ENCODE measurements at places on chromosomes 2 and 18.

GRCh38 chr2:10535703-10536102 is 87.6 kb upstream of the ODC1 start:
- no peak for DNase-seq

DNA sequence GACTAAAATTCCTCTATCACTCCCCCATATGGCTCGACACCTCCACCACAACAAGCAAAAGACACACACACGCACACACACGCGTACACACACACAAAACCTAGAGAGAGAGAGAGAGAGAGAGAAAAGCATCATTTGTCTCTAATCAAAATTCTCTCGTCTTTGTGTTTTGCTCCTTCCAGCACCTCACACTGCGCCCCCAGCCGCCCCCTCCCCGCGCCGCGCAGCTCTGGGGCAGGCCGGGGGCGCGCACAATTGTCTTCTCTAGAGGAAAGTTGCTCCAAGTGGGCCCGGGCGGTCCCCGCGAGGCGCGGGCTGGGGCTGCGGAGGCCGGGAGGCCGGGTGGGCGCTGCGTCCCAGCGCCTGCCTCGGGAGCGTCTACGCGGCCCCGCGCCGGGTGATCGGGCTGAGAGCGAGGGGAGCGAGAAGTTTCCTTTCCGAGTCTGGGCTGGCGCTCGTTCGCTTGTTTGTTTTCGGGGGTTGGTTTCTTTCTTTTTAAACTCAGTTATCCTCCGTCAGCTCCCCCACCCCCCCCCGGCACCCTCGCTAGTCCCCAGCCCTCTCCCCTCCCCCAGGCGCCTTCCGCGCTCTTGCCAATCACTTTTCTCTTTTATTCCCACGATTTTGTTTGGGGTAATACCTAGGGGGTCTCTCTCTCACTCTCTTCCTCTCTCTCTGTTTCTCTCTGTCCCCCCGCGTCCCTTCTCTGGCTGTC is 4.1 kb downstream of the ZEB2 start:
- DNase-seq: no peak

- DNase-seq: no peak
These were observed 21.7 kb downstream of the ASPRV1 start for GRCh38 chr2:69939722-69940121.

DNA sequence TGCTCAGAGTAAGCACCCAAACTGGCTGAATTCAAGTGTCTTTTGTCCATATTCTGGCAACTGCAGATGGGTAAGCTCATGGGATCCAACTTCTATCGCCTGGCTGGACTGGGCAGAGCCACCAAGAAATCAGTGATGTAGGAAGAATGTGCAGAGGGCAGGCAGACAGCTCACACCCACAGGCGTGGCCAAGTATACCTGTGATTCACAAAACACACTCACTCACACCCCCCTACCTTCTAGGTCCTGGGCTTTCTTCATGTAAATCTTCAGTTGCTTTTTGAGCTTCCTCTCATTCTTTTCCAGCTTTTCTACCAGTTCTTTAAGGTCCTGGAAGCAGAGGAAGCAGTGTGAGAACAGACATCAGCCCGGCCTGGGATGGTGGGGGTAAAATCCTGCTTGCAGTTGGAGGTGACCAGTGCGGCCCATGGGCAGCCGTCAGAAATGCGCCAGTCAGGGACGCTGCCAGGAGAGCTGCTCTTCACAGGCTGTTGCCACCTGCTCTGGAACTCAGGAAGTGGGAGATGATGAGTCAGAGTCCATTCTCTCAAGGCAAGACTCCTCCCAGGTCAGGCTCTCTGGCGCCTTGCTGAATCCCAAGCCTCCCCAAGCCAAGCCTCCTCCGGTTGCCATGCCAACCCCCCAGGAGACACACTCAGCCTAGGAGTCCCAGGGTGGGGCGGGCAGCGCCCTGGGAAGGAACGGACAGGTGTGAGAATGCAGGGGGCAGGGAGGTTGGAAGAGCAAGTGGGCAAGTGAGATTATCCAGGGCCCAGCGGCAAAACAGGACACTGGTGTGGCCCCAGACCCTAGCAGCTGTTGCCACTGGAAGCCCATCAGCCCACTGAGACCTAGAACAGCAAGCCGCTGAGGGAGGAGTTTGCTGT is 36.2 kb upstream of the ACAA2 start:
- DNase-seq: no peak

DNA sequence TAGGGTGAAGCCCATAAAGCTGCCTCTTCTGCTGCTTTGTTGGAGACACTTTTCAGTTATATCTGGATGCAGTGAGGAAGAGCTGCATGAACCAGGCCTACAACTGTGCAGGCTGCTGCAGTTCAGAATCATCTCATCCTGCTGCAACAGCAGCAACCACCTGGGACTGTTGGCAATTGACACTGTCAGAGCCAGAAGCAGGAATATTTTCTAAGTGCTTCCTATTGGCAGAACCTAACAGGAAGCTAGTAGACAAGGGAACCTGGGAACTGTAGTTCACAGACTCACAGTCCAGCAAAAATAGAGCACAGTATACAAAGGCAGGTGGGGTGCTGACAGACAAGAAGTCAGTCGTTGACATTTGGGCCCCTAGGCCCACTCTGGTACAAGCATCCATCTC is 452.9 kb upstream of the SPRED2 start:
- no peak for DNase-seq

DNA sequence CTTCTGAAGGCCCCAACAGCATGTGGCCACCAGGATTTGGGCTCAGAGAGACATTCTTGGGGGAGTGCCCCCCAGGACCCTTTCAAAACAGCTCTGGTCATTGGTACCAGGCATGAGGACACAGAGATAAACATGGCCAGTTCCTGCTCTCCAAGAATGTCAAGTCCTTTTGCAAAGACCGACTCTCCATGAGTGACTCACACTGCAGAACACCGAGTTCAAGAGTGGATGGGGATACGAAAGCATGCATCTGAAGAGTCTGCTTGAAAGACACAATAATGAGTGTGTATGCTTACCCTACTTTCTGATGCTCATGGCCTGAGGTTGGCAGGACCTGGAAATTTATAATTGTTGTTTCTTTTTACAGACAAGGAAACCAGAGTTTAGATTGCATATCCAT is 450.6 kb downstream of the TSN start:
- DNase-seq: no peak

DNA sequence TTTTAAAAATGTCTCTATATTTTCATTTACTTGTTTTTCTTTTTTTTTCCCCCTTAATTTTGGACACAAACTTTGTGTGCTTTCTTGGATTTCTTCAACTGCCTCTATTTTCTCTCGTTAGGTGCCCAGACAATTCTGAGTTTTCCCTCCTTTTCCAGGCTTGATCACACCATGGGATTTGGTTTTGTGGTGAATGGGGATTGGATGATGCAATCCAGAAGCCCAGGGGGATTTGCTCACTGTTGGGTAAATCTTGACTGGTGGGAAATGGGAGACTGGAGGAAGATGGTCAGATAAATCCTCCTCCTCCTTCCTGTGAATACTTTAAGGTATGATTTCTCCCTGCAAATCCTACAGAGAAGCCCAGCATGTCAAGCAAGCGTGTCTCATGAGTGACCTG is 19.5 kb upstream of the PAX8 start:
- DNase-seq: no peak

DNA sequence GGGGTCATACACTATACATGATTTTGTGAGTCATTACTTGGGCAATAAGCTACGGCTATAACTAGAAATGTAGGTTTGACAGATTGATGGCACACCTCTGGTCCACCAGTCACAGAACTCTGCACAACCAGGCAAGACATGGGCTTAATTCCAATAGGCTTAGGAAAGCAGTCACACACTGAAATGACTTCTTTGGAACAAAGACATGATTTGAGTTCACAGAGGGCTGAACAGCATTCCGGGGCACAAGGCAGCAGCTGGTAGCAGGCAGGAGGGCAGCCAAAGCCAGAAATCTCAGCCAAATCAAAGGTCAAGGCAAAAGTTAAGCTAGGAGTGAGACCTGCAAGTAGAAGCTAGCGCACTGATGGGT is 27.4 kb downstream of the FABP1 start:
- DNase-seq: no peak

DNA sequence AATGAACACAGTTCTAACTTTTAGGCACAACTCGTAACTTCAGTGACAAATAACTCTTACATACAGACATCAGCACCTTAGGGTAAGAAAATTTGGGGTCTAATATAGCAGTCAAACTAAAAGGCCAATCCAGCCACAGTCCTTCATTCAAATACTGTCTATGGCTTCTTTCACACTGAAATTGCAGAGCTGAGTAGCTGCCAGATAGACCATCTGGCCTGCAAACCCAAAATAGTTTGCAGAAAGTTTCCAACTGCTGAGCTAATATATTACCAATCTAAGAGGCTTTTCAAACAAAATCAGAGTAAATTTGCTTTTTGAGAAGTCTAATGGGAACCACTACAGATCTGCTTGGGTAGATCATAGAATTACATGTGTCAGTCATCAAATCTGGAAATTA is 183.4 kb downstream of the GALR1 start:
- no peak for DNase-seq

DNA sequence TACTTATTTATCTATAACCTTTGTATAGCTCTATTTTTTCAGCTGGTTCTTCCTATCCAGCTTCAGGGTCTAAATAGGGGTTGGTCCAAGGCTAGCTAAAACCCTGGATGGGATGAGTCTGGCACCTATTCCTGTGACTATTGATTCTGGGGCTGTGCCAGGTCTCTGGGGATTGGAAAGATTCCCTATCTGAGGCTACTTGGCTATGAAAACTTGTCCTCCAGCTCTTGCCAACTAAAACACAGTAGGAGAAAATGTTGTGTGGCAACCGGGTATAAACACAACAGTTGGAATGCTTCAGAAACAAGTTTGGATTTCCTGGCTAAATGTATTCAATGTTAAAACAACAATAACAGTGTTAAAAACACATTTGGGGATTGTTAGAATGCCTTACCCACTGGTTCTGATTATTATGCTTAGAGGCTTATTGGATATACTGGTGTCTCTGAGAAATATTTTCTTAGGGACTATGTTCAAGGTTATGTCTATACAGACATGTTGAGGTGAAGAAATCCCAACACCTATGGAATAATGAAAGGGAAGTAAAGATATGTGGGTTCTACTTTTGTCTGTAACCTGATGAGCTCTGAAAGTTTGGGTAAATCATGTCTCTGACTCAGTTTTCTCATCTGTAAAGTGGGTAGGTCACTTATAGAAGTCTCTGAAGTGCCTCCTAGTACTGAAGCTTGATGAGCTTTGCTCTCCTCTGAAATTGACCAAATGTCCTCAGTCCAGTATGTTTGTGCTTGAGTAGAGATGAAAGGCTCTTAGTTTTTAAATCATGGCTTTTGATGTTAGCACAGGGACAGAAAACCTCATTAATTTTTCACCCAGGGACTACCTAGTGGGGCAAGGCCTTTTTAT is 460.7 kb downstream of the MTX2 start:
- no peak for DNase-seq

- DNase-seq: no peak
These were observed 24.4 kb upstream of the ITGB6 start for GRCh38 chr2:160224507-160224906.

DNA sequence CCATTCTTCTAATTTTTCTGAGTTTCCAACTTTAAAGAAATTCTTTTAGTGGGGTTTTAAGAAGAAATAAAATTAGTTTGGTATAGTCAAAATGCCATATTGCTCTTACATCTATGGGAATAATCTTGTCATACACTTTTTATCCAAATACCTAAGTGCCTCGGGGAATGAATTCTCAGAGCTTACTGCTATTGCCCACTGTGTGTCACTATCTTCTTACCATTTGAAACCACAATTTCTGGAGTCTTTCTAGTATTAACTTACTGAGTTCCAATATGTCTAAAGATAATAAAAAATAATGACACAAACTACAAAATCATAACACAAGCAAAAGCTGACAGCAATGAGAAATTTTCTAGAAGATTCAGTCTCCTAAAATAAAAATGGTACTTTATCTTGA is 23.7 kb upstream of the DNAH6 start:
- no peak for DNase-seq

GRCh38 chr18:3442919-3443318 is 7.1 kb upstream of the TGIF1 start:
- DNase-seq: no peak

GRCh38 chr18:5986257-5986931 is 91.1 kb upstream of the TMEM200C start:
- DNase-seq: no peak

DNA sequence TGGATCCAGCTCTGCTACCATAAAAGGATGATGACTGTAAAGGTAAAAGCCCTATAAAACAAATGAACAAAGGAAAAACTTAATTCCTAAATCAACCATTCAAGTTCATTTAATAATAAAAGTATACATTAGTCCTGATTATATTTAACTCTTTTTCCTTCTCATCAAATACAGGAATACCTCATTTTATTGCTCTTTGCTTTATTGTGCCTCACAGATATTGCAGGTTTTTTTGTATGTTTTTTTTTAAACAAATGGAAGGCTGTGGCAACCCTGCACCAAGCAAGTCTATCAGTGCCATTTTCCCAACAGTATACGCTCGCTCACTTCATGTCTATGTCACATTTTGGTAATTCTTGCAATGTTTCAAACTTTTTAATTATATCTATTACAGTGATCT is 38.2 kb downstream of the USP37 start:
- DNase-seq: no peak

DNA sequence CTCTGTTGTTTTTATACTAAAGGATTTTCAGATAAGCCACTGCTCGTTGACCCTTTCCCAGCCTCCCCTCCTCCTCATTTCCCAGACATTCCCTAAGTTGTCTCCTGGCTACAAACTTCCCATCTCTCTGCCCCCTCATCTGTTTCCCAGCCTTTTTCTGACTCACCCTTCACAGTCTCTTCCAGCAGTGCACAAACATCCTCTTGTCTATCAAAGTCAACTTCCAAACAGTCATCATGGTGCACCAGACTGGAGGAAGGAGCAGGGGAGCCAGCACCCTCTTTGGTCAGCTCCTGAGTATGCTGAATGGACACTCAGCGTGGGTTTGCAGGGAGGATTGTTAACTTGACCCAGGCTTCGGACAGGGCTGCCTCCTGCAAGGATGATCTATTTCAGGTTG is 26.6 kb upstream of the SPRED2 start:
- no peak for DNase-seq

- no peak for DNase-seq
These were observed 69.8 kb upstream of the WIPF1 start for GRCh38 chr2:174667250-174667860.

DNA sequence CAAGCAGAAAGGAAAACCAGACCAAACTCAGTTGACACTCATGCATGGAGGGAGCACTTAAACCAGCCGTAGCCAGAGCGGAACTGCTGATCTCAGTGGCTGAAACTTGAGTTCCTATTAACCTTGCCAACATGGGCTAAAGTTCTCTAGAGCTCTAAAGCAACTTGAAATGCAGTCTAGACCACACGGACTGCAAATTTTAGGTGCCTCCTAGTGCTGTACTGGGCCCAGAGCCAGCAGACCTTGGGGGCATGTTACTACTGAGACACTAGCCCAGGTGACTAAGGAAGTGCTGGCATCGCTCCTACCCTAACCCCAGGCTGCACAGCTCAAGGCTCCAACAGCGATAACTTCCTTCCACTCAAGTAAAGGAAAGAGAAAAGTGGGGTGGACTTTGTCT is 236.5 kb downstream of the AKAIN1 start:
- no peak for DNase-seq

Data from NCI-H524 treated with DMSO at 0.1 percent for 48 hours (cell line).